Mesothelial cell of epicardium (in vitro differentiated cells): ENCODE measurements at places on chromosomes 1 and 21.

GRCh38 chr1:19682257-19682656 is 17.6 kb downstream of the HTR6 start:
- no peak for DNase-seq

DNA sequence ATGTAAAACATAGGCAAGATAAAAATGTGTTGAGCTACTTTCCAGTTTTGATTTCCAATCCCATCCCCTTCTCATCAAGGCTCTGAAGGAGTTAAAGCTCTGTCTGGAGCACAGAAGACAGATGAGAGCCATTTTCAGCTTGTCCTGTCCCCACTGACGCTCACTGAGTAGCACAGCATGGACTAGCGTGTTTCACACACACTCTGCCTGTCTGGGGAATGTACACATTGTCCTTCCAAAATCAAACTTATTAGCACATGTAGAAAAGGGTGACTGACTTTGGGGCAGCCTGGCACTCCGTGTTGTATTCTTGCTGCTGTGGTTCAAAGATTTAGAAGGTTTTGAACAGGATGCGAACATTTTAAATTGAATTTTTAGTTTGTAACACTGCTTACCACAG is 139.2 kb downstream of the NEK7 start:
- DNase-seq: no peak

- DNase-seq: no peak
Measured at GRCh38 chr1:178533121-178533946, 20.4 kb downstream of the TEX35 start.

DNA sequence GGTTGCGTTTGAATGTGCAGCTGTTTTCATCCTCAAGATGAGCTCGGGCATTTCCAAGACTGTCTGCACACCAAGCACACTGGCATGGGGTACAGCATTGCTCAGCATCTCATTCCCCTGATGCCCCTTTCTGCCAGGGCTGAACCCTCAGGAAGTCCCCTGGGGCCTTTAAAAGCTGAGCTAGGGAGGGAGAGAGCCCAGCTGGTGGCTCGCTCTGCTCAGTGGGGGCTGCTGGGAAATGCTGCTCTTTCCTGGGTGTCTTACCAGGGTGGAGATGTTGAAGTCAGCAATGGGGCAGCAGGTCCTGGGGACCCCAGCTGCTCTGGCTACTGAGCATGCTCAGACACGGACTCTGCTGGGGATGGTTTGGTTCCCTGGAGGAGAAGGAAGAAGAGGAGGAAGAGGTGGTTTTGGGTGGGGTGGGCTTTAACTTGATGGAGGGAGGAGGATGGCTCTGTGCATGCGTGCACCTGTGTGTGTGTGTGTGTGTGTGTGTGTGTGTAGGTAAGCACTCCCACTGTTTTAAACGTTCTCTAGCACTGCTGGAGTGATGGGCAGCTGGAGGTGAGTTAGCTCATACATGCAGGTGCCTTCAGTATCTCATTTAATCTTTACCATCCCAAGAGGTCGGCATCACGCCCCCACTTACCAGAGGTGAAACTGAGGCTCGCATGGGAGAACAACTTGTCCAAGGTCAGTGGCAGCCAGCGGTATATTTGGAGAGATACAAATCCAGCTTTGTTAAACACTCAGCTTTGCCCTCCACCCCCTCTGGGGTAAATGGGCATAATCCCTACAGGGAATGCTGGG is 40.9 kb downstream of the ACTL8 start:
- DNase-seq: no peak

GRCh38 chr1:115980998-115981993 is 5.0 kb downstream of the SLC22A15 start:
- no peak for DNase-seq

- no peak for DNase-seq
Measured at GRCh38 chr1:218377143-218377660, 32.1 kb downstream of the TGFB2 start.

- DNase-seq: no peak
Measured at GRCh38 chr1:224116131-224116530, 2.2 kb downstream of the FBXO28 start.

- DNase-seq: no peak
Measured at GRCh38 chr1:186054003-186054402, 319.8 kb downstream of the HMCN1 start.

- no peak for DNase-seq
Measured at GRCh38 chr21:32457360-32457840, 44.9 kb downstream of the EVA1C start.

DNA sequence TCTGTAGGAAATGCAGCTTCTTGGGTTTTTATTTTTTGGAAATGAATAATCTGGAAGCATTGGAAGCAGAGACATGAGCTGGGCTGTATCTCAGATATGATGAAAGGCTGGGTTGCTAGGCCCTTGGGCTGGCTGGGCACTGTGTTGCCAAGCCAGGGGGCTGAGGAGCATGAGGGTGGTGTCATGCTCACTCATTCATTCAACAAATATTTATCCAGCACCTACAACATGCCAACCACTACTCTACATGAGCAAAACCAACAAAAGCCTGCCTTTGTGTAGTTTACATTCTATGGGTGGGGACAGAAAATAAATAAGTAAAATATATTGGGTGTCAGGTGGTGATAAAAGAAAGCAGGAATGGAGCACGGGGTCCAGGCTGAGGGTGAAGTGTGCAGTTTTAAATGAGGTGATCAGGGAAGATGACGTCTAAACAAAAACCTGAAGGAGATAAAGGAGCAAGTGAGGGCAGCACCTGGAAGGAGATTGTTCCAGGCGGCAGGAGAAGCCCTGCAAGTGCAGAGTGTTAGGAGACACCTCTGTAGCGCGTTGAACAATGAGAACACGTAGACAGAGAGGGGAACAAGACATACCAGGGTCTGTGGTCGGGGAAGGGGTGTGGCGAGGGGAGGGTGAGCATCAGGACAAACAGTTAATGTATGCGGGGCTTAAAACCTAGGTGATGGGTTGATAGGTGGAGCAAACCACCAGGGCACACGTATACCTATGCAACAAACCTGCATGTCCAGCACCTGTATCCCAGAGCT is 10.9 kb downstream of the TAGLN2 start:
- no peak for DNase-seq

DNA sequence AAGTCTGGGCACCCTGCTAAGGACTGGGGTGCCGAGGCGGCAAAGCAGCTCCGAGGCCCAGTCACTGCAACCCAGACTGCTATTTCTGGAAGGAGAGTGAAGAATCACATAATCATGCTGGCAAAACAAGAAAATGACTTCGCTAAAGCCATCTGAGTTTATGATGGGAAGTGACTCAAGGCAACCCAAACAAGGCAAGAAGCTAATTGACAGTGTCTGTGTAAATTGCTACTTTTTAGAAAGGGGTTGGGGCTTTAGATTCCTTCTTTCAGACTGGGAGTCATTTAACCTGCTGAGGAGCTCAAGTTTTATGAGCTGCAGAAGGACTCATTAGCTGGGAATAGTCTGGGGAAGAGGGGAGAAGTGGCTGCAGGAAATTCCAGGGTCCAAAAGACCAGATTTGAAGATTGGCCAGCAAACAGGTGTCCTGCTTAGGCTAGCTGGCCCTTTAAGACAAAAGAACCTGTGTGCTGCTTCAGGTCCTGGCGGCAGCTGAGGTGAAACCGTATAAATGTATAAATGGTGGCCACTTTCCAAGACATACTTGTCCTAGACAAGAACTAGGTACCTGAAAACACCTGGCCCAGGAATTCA is 28.1 kb downstream of the TSHB start:
- no peak for DNase-seq

DNA sequence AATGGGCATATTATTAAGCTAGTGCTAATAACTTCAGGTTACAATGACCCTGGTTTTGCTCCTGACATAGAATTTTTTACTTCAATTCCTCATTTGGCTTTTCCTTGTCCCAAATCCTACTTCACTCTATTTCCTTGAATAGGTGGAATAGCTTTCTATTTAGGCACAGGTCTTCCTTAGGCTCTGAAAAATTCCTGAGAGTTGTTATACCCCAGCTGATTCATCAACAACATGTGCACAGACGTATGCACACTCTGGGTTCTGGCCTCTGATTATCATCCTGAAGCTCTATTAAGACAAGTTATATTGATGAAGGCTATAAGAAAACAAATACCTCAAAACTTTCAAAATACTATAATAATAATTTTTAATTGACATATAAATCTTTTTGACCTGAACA is 172.4 kb downstream of the NTMT2 start:
- DNase-seq: no peak

DNA sequence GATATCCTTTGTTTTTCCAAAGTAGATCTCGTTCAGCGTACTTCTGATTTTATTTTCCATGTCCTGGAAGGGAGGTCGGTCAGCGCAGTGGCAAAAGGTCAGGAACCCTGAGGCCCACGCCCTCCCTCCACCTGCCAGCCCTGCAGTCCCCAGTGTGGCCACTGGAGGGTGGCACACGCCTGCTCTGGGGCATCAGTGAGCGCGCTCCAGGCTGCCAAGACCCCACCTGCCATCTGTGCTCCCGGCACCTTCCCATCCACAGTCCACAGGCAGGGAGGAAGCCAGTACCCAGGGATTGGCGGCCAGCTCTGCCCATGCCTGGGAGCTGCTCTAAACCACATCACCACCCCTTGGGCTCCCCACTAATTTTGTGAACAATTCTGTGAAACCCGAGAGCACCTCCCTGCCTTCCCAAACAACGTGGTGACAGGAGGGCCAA is 32.3 kb downstream of the SLC66A1 start:
- DNase-seq: no peak

DNA sequence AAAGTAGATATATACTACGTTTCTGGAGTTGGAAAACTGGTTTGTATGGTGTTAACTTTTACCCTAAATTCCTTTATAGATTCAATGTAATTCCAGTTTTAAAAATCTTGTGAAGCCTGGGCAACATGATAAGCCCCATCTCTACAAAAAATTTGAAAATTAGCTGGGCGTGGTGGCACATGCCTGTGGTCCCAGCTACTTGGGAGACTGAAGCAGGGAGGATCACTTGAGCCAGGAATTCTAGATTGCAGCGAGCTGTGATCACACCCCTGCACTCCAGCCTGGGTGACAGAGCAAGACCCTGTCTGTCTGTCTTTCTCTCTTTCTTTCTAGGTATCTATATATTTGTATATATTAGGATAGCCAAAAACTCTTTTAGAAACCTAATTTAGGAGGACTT is 141.9 kb downstream of the CLEC20A start:
- DNase-seq: no peak

DNA sequence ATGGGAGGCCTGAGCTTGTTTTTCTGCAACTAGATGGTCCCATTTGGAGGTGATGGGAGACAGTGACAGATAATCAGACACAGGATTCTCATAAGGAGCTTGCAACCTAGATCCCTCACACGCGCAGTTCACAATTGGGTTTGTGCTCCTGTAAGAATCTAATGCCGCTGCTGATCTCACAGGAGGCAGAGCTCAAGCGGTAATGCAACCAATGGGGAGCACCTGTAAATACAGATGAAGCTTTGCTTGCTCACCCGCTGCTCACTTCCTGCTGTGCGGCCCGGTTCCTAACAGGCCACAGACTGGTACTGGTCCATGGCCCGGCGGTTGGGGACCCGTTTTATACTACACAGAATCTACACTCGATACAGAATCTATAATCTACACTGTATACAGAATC is 52.6 kb upstream of the B3GALNT2 start:
- DNase-seq: no peak

DNA sequence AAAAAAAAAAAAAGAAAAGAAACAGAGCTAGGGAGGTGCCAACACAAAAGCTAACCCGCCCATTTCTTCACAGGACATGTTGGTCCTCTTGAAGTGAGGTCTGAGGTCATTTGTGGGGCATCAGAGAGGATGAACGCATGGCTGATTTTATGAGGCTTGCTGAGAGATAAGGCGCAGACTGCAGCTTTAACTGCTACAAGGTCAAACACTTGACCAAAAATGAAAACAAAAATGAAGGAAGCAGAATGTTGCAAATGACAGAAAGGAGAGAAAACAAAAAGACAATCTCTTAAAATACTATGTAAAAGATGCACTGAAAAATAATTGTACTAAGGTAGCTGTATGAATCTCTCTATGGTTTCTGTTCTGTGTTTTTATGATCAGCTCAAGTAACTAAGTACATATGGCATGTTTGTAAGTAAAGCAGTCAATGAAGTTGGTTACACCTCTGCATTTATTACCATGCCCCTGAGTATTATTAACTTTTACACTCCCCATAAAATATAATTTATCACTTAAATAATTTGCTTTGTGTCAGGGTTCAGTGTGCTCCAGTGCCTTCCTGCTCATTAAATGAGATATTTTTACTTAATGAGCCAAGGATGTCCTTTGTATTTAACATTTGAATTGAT is 249.1 kb upstream of the NR5A2 start:
- no peak for DNase-seq

GRCh38 chr1:11450310-11450709 is 28.6 kb upstream of the DISP3 start:
- DNase-seq: no peak

DNA sequence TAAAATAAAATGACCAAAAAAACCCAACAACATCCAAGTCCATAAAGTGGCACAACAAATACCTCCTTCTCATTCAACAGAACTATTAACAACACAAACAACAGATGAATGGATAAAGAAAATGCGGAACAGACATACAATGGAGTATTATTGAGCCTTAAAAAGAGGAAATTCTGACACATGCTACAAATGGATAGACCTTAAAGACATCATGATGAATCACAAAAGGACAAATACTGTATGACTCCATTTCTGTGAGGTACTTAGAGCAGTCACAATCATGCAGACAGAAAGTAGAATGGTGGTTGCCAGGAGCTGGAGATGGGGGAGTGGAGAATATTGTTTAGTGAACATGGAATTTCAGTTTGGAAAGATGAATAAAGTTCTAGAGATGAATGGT is 42.6 kb downstream of the EYA3 start:
- DNase-seq: no peak

- DNase-seq: no peak
Measured at GRCh38 chr1:46535063-46535462, 16.4 kb downstream of the KNCN start.

- DNase-seq: no peak
Measured at GRCh38 chr1:118878661-118879060, 109.5 kb downstream of the TBX15 start.

GRCh38 chr1:214518361-214518760 is 33.0 kb downstream of the PTPN14 start:
- DNase-seq: no peak

DNA sequence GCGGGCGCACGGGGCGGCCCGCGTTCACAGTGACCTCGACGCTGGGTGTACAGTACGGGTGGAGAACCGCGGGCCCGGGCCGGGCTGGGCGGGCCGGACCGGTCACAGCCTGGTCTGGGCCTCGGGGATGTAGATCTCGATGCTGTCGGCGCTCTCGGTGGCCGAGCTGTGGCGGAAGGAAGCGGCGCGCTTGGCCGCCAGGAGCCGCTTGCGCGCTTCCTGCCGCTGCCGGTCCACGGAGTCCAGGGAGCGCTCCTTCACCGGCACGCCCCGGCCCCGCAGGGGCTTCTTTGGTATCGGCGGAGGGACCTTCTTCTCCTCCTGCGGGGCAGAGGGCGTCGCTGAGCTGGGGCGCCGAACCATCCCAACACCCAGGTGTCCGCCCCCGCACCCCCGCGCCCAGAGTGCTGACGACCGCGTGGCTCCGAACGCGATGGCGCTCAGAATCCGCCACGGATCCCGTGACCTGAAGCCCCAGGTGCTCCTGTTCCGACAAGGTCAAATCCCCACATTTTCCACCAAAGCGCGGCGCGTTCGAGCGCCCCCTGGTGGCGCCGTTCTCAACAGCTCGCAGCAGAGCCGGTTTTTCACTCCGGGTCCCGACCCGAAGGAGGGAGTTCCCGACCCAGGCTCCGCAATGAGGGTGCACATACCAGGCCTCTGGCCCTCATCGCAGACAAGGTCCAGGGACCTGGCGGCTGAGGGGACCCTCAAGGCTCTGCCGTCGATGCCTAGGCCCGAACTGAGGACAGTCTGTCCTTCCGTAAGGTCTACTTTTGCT is 6.6 kb upstream of the SMIM12 start:
- peak; percentile 93 for DNase-seq

GRCh38 chr1:112579801-112580510 is 39.0 kb downstream of the ST7L start:
- DNase-seq: no peak
